ENCODE measurements at places on chromosomes 3 and 15.

DNA sequence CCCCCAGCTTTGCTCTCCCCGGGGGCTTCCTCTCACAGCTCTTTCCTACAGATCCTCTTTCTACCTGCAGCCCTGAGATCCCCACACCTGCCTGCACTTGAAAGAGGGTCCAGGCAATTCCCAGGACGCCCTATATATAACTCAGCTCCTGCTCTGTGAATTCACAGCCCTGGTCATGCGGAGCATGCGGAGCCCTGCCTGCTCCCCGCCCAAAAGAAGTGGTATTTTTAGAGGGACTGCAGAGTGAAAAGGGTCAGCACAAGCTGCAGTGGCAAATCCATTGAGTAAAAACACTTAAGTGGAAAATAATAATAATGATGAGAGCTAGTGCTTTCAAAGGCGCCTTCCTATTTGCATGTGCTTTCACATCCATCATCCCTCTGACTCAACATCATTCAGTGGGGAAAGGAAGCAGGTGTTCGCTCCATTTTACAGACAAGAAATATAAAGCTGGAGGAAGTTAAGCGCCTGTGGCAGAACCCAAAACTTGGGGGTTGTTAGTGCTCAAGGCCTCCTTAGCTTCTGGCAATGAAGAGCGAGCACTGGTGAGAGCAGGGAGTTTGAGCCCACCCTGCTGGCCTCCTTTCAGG, 76.3 kb upstream of the LIPC start:
- no peak for DNase-seq

- DNase-seq: no peak
These were observed 202.9 kb downstream of the VPS13C start for GRCh38 chr15:61857169-61857829.

- DNase-seq: no peak
These were observed 217.9 kb downstream of the TBC1D2B start for GRCh38 chr15:77859491-77860060.

DNA sequence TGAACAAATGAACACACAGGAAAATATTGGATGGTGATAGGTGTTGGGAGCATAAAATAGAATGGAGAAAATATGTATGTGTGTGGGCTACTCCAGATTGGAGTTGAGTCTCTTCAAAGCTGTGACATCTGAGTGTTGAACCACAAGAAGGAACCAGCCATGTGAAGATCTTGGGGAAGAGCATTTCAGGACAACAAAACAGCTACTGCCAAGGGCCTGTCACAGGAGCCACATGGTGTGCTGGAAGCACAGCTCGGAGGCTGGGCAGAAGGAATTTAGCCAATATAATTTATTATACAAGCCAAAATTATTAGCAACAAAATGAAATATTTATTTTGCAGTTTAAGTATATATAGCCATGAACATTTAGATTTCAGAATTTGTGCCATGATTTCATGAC, 108.3 kb upstream of the FGF7 start:
- no peak for DNase-seq

DNA sequence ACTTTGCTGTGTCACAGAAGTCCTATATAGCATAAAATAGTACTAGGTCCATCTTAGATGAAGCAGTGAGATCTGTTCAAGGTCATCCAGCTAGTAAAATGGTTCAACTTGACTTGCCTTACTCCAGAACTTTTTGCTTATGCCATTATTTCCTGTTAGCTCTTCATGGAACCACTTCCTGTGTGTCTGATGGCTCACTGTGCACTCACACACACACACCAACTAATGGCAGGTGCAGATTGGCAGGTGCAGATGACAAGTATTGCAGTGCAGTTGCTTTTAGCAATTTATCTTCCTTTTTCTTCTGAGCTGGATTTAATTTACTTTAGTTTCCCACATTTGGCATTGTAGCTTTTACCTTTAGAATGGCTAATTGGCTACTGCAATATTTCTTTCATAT, 29.8 kb downstream of the GOLGA8S start:
- no peak for DNase-seq

DNA sequence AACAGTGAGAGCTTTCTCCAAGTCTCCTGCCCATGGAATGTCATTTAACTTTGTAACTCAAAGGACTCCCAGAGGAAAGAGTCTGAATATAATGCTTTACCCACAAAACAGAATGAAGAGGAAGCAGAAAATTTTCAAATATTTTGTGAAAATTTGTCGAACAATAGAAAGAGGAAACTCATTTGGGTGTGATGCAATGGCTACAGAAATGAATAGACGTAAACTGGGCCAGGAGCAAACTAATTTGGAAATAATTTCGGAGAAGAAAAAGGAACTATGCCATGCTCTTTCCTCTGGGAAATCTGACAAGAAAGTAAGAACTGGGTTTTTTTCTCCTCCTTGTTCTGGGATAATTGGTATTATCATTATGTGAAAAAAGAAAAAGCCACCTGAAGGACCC, 11.2 kb upstream of the SUMF1 start:
- DNase-seq: no peak

All from left hindlimb (tissue), 1 donor.